ENCODE measurements at places on chromosomes 16 and 17.
A peak's percentile ranks its signal among the peaks of the same experiment; 100 is the strongest.

DNA sequence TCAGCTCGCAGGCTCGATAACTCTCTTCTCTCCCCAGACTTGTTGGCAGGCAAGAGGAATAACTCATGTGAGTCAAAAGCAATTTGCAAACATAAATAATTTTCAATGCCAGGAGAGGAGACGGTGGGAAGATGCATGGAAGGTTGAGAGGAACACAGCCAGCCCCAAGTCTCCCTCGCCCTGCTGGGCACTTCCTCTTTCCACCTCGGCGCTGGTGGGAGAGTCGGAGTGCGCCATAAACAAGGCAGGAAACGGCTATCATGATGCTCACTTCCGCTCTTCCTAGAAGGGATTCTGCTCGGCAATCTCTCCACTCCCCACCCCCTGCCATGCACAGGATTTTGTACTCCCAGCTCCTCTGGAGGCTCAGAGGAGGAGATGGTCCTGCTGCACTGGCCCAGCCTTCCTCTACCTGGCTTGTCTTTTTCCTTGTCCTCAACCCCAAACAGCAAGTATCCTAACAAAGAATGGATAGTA, 13.0 kb downstream of the CBX4 start:
- DNase-seq, result no peak

DNA sequence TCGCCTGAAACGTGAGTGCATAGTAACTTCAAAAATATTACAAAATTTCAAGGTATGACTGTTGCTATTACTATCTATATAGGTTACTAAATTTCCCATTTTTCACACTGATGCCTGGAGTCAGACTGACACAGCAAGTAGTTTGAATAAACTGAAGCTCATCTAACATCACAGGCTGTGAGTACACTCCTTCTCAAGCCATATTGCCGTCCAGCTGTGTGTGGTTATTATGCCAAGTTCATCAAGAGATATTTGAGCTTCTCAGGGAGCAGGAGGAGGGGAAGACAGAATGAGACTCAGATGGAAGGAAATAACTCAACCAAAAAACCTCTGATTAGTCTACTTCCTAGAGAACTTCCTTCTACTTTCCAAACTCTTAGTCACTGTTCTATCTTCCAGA, 473.9 kb downstream of the TOX3 start:
- DNase-seq, result no peak

DNA sequence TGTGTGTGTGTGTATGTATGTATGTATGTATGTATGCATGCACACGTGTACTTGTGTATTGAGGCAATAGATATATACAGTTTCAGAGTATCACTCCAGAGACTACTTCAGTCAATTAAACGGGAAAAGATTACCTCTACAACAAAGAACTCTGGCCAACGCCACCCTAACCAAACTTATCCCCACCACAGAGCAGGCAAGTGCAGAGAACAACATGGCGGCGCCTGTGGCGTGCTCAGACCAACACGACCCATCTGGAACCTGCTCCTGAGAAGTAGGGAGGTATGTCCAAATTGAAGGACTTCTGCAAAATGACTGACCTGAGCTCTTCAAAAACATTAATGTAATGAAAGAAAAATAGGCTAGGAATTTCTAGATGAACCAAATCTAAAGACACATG, 12.4 kb downstream of the USP22 start:
- DNase-seq, result no peak

DNA sequence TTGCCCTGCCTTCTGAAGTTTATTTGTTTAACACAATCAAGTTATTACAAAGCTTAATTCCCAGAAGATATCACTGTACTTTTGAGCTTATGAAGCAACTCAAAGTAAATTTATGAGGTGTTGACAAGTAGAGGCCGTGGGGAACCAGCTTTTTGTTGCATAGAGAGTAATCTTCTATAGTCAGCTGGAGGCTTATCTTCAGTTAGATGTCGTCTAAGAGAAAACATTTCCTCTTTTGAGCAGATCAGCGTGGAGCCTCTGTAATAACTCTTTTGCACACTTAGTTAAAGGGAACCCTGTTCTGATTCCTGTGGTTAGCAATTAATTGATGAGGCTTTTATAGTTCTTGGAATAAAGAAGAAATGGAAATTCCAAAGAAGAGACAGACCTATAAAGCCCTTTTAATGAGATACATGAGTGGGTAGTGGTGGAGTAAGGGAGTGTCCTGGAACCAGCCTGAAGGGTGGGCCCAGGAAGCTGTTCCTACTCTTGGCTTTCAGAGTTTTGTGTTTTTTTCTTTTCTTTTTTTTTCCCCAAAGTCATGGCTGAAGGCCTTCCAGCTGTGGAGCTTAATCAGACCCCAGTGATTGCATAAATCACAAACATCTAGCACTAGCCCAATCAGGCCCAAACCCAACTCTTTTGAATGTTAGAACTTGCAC, 28.9 kb upstream of the MAP3K14 start:
- DNase-seq, result no peak

GRCh38 chr17:56681561-56682266, 88.2 kb downstream of the NOG start:
- peak; percentile 71 for DNase-seq

DNA sequence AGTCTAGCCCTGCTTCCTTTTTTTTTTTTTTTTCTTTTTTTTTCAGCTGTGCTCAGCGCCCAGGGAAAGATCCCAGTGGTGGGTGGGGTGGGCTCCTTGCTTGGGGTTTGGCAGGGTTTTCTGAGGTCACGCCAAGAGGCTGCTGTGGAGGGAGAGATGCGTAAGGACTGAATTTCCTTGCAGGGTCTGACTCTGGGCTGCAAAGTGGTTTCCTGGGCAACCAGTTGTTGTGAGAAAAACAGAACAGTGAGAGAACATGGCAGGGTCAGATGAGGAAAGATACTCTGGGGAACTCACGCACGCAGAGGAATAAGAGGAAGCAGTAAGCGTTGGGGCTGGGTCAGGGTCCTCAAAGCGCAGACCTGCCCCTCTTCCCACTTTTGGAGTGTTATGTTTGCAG, 119.5 kb downstream of the IRF8 start:
- DNase-seq, result no peak

GRCh38 chr17:28041844-28042656, 427 bp upstream of the NLK start:
- DNase-seq, result no peak

GRCh38 chr16:58127634-58128033, 1.5 kb downstream of the CFAP20 start:
- DNase-seq, result peak; percentile 7

DNA sequence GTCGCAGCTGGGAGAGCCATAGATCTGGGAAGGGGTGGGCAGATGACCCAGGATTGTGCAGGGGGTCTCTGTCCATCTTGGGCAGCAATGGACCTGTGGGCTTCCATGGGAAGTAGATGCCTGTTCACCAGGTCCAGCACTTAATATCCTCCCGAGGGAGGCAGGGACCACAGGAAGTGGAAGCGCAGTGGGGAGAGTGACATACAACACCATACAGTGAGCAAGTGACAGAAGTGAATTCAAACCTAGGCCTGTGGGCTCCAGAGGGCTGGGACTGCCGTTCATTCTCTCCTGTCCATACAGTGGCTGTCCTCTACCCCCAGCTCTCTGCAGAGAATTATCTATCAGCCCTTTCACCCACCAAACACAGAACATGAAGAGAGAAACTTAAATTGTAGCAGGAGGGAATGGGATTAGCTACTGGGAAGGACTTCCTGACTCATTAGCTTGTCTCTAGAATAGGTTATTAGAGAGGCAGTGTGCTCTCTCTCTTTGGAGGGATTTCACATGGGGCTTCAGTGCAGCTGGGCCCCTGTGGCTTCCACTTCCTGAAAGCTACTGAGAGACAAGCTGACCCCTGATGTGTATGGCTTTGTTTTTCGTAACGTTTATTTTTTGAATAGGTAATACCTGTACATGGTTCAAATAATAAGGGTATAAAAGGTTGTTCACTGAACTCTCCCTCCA, 13.1 kb upstream of the SEZ6 start:
- DNase-seq, result no peak

- no peak for DNase-seq
Observed at GRCh38 chr16:64534180-64534780, 587.6 kb downstream of the CDH11 start.

DNA sequence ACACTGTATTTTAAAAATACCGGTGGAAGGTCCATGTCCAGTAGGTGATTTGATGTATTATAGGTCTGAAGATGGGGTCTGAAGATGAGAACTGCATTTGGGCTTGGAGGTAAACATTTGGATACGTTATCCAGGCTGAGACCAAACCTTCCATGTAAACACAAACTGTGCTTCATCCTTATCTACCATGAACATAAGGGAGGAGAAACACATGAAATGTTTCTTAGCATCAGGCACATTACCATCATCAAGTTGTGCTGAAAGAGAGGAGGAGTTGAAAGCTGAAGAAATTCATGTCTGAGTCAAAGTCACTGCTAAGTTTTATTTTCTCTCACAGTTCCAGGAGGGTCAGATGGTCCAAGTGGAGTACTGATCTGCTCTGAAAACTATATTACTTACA, 11.4 kb downstream of the SF3B3 start:
- no peak for DNase-seq

GRCh38 chr17:67164302-67164701, 80.7 kb downstream of the HELZ start:
- DNase-seq, result no peak

- peak; percentile 81 for DNase-seq
Observed at GRCh38 chr17:8226536-8227237, 16.3 kb upstream of the AURKB start.

DNA sequence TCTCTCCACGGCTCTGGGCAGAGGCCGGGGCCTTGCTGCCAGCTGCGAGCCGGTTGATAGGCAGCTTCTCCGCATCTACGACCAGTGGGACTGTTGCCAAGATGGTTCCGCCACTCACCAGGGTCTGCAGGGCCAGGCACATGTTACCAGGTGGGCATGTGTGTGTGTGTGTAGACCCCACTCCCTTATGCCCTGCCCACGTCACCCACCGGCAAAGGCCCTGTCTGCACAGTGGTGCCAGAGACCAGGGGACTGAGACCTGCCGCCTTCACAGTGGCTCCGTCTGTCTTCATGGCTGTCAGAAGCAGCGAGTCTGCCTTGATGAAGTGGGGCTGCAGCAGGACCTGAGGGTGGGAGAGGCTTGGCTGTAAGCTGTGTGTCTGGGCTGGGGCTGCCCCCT, 17.7 kb downstream of the SREBF1 start:
- DNase-seq, result no peak

GRCh38 chr17:77098884-77099545, 41.8 kb upstream of the SEC14L1 start:
- DNase-seq, result no peak

DNA sequence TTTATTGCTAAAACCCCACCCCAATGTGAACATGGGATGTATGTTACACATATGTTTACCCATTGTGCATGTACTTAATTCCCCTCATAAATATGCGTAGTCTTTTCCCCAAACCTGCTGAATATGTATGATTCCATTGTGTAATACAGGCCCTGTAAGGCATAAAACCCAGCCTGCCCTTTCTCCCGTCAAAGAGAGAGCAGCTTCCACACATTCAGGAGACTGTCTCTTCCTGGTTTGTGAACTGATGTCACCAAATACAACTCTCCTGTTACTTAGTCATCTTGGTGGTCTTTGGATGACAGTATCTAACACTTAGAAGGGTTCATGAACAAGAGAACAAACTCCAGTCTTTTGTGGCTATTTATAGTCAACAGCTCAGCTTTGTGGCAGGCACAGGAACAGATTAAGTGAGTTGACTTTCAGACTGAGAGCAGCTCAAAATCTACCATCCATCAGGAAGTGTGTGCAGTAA, 24.7 kb upstream of the TMC7 start:
- no peak for DNase-seq

DNA sequence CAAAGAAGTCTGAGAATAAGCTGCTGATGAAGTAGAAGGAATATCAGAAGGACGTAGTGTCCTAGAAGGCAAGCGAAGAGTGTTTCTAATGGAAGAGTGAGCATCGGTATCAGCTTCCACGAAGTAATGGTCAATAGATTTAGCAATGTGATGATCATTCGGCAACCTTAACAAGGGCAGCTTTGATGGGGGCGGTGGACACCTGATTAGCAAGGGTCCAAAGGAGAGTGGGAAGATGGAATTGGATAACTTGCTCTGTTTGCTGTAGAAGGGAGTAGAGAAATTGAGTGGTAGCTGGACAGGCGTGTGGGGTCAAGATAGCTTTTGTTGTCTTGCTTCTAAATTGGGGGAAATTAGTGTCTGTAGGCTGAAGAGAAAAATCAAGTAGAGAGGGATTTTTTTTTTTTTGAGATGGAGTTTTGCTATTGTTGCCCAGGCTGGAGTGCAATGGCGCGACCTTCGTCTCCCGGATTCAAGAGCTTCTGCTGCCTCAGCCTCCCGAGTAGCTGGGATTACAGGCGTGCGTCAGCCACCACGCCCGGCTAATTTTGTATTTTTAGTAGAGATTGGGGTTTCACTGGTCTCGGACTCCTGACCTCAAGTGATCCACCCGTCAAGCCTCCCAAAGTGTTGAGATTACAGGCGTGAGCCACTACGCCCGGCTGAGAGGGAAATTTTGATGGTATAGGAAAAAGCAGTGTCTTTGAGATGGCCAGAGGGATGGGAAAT, 13.9 kb upstream of the HES7 start:
- DNase-seq, result no peak

GRCh38 chr16:64626776-64627175, 495.1 kb downstream of the CDH11 start:
- DNase-seq, result no peak

DNA sequence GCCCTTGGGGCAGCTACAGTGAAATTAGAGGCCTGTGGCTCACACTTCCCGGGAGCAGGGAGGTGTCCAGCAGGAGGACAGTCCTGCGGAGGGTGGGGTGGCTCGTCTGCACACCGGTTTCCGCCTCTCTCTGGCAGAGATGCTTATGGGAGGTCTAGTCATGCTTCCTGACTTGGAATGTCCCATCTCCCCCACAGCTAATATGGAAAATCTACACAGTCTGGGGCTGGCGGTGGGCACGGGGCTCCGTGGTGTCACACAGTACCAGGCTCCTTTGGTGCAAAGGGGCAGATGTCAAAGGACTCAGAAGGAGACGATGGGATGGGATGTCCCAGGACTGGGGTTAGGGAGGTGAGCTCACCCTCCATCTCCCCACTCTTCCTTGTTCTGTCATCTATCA, 44.1 kb upstream of the DOC2B start:
- DNase-seq, result no peak

GRCh38 chr17:59851439-59852375, 41.0 kb downstream of the TUBD1 start:
- no peak for DNase-seq

GRCh38 chr17:83180264-83180995, 101.0 kb downstream of the METRNL start:
- no peak for DNase-seq

DNA sequence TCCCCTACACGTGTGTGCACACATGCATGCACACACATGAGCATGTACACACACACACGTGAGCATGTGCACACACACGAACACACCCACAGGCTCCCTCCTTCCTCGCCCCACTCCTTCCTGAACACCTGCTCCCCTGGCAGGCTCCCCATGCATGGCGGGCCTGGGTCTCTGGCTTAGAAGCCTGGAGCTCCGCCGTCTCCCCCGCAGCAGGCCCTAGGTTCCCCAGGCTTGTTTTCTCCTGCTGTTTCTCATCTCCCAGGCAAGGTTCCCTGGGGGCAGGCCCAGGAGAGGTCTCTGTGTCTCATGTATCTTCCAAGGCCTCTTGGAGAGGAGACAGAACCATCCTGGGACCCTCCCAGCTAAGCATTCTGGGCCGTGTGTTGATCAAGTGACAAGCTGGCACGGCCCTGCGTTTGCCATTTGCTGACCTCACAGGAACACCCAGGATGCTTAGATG, 202.3 kb upstream of the CIBAR2 start:
- DNase-seq, result no peak

Data from SW 1271 (cell line).